ENCODE measurements at places on chromosomes 1 and 21. TPM values are rescaled to one million over a fixed set of nuclear protein-coding genes. Genes with fewer than 3 reads are reported as not detected.

AMY2A gene
- not detected for total RNA-seq

- no peaks in the 10 kb centered on the region for H3K27me3 ChIP-seq
- H3K36me3 ChIP-seq, result no peaks in the 10 kb centered on the region
- H3K4me1 ChIP-seq, result peaks cover 11% of the 10 kb centered on the region
- peak; percentile 56 for DNase-seq
- peak overlapping the region; percentile 93 for H3K4me3 ChIP-seq
These were observed 957 bp downstream of the EPS15 start for GRCh38 chr1:51518033-51518585.

GRCh38 chr1:223033658-223034057 is 109.4 kb downstream of the TLR5 start:
- H3K4me1 ChIP-seq, result peaks cover 12% of the 10 kb centered on the region
- DNase-seq, result no peak
- H3K27me3 ChIP-seq, result peaks cover 24% of the 10 kb centered on the region
- no peaks in the 10 kb centered on the region for H3K36me3 ChIP-seq

GNAT2 gene
- total RNA-seq, result 0.25 TPM

DNA sequence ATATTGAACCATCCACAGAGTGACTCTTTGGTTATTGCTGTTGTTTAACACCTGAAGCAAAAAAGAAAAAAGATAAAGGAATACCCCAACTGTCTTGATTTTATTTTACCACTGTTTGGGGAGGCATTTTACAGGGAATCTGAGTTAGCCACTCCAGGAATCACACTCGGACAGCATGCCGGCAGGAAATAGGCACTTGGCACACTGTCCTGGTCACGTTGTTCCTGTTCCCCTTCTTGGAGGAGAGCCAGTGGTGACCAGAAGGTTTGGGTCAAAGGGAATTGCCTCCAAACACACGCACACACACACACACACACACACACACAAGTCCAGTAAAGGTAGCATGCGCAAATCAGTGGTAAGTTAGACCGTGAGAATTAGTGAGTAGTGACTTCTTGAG is 13.8 kb downstream of the RGS4 start:
- no peak for DNase-seq
- H3K36me3 ChIP-seq, result no peaks in the 10 kb centered on the region
- H3K27me3 ChIP-seq, result no peaks in the 10 kb centered on the region
- no peak overlapping the region for H3K27ac ChIP-seq

GRCh38 chr1:227390525-227390924 is 72.2 kb upstream of the CDC42BPA start:
- H3K4me1 ChIP-seq, result no peaks in the 10 kb centered on the region
- H3K27ac ChIP-seq, result no peak overlapping the region
- H3K27me3 ChIP-seq, result no peaks in the 10 kb centered on the region
- H3K36me3 ChIP-seq, result no peaks in the 10 kb centered on the region
- no peak for DNase-seq

MFAP2 gene
- total RNA-seq, result 160 TPM

DNA sequence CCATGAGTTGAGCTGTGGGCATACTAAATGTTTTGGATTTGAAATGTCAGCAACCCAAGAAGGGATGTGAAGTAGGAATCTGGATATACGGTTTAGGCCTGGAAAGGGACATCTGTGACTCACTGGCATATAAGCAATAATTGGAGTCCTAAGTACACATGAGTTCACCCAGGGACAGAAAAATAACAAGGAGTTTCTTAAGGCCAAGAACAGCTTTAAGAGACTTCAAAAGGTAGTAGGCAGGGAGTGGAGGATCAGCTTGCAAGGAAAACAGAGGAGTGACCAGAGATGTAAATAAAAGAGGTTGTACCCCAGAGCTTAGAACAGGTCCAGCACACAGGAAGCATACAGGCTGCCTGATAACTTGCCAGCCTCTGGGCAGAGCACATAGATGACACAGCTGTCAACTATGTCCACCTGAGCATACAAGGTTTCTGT is 28.1 kb downstream of the TMEM50B start:
- no peak overlapping the region for H3K4me3 ChIP-seq
- H3K4me1 ChIP-seq, result no peaks in the 10 kb centered on the region

DNA sequence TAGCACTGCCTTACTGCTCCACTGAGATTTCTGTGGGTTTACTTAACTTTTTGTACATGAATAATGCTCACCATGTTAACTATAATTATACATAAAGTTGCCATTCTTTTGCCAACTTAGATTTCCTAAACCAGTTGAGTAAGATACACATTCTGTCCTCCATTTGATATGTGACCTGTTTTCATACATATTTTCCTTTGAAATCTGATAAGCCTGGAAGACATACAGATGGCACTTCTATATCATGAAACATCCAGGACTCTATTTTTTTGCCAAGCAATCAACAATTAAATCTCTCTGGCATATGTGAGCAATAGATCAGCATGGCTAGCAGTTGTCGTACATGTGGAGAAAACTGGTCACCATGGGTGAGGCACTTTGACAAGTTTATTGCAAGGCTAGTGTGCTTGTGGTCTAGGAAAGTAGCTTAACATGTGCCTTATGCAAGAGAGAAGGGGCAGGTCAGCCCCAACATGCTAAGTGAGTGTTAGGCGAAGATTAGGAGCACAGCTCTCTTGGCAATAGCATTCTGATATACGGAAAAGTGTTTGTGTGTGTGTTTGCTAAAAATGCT is 14.2 kb downstream of the PRRX1 start:
- DNase-seq, result no peak
- H3K4me1 ChIP-seq, result no peaks in the 10 kb centered on the region
- H3K36me3 ChIP-seq, result no peaks in the 10 kb centered on the region

DNA sequence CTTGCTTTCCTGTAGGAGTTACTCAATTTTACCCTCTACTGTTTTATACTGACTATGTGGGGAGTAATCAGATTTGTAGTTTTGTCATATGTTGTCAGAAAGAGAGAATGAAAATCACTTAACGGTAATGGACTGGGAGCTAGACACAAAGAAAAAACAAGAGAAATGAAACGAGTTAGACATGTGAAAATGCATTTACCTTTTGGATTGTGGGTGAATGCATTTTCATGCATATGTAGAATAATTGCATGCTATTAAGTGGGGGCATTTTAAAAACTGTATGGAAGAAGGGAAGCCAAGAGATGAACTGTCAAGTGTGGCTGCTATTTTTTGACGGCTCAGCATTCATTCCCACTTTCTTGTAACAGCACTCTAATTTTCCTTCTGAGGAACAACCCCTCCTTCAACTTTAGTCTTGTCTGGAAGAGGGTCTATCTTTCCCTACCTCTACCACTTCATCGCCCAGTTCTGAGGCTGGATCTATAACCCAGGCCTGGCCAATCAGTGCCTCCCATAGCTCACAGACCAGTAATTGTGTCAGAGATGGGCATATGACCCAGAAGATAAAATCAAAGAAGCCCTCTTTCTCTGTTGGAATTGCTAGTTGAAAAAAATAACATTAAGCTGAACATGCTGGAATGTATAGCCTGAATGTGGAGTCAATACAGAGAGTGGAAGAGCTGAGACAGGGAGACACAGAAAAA is 5.2 kb upstream of the ZNF697 start:
- H3K4me3 ChIP-seq, result no peak overlapping the region
- peaks cover 8% of the 10 kb centered on the region for H3K4me1 ChIP-seq
- no peaks in the 10 kb centered on the region for H3K36me3 ChIP-seq
- DNase-seq, result no peak
- no peak overlapping the region for H3K27ac ChIP-seq

FNDC10 gene
- 7.8 TPM for total RNA-seq

CAMK2N1 gene
- 6.0 TPM for total RNA-seq

GRCh38 chr1:21673277-21673780 is 4.2 kb upstream of the RAP1GAP start:
- H3K27me3 ChIP-seq, result peaks cover 27% of the 10 kb centered on the region
- DNase-seq, result no peak
- H3K27ac ChIP-seq, result no peak overlapping the region

MAP1LC3C gene
- total RNA-seq, result 0.19 TPM

DNA sequence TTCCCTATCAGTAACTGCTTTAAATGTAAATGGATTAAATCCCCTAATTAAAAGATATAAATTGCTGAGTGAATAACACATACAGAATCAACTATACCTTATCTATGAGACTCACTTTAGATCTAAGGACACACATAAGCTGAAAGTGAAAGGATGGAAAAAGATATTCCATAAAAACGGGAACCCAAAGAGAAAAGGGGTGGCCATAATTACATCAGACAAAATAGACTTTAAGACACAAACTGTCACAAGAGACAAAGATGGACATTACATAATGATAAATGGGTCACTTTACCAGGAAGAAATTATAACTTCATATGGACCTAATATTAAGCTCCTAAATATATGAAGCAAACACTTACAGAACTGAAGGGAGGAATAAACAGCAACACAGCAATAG is 59.2 kb downstream of the SLC25A24 start:
- H3K4me3 ChIP-seq, result no peak overlapping the region
- H3K27me3 ChIP-seq, result no peaks in the 10 kb centered on the region
- H3K27ac ChIP-seq, result no peak overlapping the region
- peaks cover 4% of the 10 kb centered on the region for H3K4me1 ChIP-seq
- no peak for DNase-seq

OR2L2 gene
- total RNA-seq, result not detected

DNA sequence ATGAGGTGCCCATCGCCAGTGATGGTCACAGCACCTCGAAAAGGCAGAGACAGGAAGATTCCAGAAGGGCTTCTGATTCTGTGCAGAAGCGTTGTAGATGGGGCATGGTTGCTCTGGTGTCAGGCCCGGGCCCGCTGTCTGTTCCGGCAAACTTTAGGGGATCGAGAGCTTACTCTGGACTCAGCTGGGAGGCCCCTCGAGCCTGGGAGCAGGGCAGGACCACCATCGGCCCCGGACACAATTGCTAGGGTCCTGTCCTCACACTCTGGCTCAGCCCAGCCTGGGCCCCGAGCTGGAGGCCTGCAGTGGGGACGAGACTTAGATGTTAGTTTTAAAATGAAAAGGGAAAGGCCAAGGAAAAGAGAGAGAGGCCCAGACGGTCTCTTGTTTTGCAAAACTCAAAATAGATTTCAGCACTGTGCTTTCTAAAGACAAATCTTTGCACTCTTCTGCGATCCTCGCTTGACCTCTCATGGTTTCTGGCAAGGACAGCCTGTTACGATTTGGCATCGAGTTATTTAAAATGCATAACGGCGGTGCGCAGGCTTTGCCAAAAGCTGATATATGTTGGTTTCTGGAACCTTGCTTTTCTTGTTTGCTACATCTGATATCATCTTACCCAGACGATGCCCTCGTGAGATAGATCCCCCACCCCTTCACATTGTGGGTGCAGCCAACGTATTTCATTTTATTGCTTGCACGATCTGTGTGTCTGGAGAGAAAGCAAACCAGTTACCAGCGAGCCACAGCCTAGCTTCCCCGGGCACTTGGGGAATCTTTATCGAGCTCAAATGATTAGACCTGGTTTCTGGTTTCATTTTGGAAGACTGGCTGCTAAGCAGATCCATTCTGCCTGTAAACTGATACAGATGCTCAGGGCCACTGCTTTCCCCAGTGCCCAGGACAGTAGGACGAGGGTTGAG is 58.0 kb downstream of the PRDM16 start:
- no peaks in the 10 kb centered on the region for H3K27me3 ChIP-seq
- H3K27ac ChIP-seq, result no peak overlapping the region
- peaks cover 60% of the 10 kb centered on the region for H3K4me1 ChIP-seq
- no peak for DNase-seq
- no peak overlapping the region for H3K4me3 ChIP-seq
- H3K36me3 ChIP-seq, result no peaks in the 10 kb centered on the region

GRCh38 chr1:173302890-173303829 is 96.0 kb upstream of the TNFSF4 start:
- H3K4me3 ChIP-seq, result peak overlapping the region; percentile 4
- peak; percentile 58 for DNase-seq
- H3K27me3 ChIP-seq, result no peaks in the 10 kb centered on the region
- H3K4me1 ChIP-seq, result peaks cover 37% of the 10 kb centered on the region

DNA sequence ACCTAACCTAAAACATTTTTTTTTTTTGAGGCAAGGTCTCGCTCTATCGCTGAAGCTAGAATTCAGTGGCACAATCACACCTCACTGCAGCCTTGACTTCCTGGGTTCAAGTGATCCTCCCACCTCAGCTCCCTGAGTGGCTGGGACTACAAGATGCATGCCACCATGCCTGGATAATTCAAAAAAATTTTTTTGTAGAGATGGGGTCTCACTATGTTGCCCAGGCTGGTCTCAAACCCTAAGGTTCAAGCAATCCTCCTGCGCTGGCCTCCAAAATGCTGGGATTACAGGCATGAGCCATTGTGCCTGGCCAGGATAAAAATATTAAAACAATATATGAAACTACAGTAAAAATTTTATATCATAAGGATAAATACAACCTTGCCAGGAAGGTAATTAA is 4.9 kb downstream of the LIX1L start:
- H3K4me1 ChIP-seq, result peaks cover 5% of the 10 kb centered on the region
- no peak overlapping the region for H3K4me3 ChIP-seq
- H3K36me3 ChIP-seq, result no peaks in the 10 kb centered on the region
- no peak overlapping the region for H3K27ac ChIP-seq

- H3K4me1 ChIP-seq, result no peaks in the 10 kb centered on the region
- no peak for DNase-seq
- no peak overlapping the region for H3K4me3 ChIP-seq
- H3K36me3 ChIP-seq, result no peaks in the 10 kb centered on the region
- no peaks in the 10 kb centered on the region for H3K27me3 ChIP-seq
- H3K27ac ChIP-seq, result no peak overlapping the region
These were observed 162.2 kb downstream of the DPYD start for GRCh38 chr1:97758541-97759057.

- DNase-seq, result no peak
- no peaks in the 10 kb centered on the region for H3K4me1 ChIP-seq
- no peak overlapping the region for H3K27ac ChIP-seq
- H3K27me3 ChIP-seq, result no peaks in the 10 kb centered on the region
- H3K4me3 ChIP-seq, result no peak overlapping the region
- no peaks in the 10 kb centered on the region for H3K36me3 ChIP-seq
These were observed 219.8 kb upstream of the DUSP10 start for GRCh38 chr1:221961532-221962292.

B4GALT2 gene
- total RNA-seq, result 23.7 TPM

DNA sequence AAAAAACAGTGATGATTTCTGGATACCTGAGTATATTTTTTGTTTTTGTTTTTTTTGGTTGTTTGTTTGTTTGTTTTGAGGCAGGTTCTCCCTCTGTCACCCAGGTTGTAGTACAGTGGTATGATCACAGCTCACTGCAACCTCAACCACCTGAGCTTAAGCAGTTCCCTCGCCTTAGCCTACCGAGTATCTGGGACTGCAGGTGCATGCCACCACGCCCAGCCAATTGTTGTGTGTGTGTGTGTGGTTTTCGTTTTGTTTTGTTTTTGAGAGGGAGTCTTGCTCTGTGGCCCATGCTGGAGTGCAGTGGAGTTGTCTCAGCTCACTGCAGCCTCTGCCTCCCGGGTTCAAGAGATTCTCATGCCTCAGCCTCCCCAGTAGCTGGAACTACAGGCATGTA is 55.3 kb upstream of the RCC1 start:
- no peak overlapping the region for H3K27ac ChIP-seq
- no peak for DNase-seq
- H3K27me3 ChIP-seq, result no peaks in the 10 kb centered on the region
- no peak overlapping the region for H3K4me3 ChIP-seq

KRTAP21-2 gene
- total RNA-seq, result not detected

LCE2B gene
- total RNA-seq, result not detected

LRRC7 gene
- not detected for total RNA-seq

All from neural progenitor cell (in vitro differentiated cells).